IPS DF 6.9 (cell line): ENCODE measurements at places on chromosomes 4 and X.

DNA sequence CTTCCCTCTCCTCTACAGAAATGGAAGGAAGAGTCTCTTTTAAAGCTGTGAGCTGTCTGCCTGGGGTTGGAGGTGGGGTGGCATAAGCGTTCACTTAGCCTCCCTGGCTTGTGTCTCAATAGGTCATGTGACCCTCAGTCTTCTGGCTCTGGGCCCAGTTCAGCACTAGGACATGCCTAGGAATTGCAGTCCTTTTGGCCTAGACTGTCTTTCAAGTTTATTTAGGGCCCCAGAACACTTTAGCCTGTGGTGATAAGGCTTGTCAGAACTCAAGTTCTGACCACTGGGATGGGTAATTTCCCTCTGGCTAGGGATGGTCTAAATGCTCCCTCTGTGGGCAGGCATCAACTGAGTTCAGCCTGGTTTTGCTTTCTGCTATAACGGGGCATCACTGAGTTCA, 34.3 kb upstream of the ARMCX4 start:
- DNase-seq, result no peak

DNA sequence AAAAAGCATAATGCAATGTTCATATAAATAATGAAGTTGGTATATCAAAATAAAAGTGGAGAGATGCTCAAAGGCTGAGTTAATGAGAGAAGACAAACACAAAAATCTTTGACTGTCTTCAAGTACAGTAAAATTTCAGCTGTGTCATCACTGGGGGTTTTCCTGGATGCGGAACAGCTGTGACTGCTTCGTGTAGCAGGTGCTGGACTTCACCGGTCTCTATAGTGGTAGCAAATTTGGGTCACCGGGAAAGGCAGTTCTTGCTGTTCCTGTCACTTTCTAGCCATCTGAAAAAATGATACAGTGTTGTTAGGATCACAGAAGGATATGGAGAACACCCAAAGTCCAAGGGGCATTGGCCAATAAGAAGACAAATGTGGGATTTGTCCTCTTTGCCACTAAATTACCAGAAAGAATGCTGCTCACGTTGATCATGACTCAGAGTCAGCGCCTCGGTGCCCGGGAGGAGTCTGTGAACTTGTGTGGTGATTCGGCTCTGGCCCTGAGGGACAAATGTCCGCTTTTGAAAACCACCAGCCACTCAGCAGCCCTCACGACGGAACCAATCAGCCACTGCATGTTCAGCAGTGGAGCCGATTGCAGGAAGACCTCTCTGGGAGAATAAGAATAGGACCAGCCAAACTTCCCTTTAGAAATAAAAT, 230.1 kb upstream of the FAT1 start:
- no peak for DNase-seq

GRCh38 chrX:20487227-20487626, 220.5 kb upstream of the RPS6KA3 start:
- DNase-seq, result no peak

GRCh38 chrX:120697053-120697452, 67.2 kb upstream of the C1GALT1C1 start:
- DNase-seq, result no peak

- no peak for DNase-seq
These were observed 180.2 kb upstream of the EOLA2 start for GRCh38 chrX:150118476-150118875.

DNA sequence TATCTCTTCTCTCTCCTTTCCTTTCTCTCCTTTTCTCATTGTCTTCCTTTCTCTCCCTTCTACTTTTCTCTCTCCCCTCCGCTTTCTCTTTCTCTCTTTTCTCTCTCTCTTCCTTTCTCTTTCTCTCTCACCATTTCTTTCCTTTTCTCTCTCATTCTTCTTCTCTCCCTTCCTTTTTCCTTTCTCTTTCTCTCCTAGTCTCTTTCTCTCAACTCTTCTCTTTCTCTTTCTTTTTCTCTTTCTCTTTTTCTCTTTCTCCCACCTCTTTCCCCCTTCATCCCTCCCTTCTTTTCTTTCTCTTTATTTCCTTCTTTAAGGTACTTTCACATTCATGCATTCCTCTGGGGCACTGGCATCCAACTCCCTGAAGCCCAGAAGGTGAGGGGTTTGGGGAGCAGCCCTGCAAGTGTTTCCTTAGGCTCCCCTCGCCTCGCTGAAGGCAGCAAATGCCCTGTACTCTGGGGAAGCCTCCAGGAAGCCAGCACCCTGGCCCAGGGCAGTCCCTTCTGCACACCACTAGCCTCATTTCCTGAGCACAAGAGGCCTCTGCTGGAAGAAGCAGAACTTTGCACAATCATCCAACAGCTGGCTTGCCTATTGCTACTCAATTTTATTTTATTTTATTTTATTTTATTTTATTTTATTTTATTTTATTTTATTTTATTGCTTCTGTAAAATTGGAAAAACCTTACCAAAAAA, 124.2 kb downstream of the NFKB1 start:
- no peak for DNase-seq

GRCh38 chr4:107755841-107756356, 35.9 kb upstream of the PAPSS1 start:
- DNase-seq, result no peak

GRCh38 chr4:130035391-130035790, 939.4 kb downstream of the C4orf33 start:
- DNase-seq, result no peak

DNA sequence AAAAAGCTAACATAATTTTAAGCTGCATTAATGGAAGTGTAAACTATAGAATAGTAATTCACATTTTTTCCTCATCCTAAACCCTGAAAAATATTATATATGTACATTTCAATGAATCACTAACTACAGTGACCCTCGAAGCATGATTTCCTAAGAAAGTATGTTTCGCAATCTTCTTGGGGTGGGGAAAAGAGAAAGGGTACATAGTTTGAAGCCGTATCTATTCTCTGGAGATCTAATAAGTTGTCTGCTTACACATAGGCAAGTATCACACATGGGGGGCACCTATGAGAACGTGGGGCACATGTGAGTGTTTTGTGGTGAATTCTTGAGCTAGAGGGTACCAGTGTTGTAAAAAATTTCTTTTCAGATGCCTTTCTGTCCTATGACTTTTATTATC, 71.2 kb downstream of the JADE1 start:
- DNase-seq, result no peak

GRCh38 chr4:76275486-76276124, 24.1 kb downstream of the FAM47E start:
- no peak for DNase-seq

GRCh38 chrX:56499372-56499771, 64.1 kb upstream of the UBQLN2 start:
- DNase-seq, result no peak

- DNase-seq, result no peak
These were observed 79.4 kb downstream of the PJA1 start for GRCh38 chrX:69085826-69086225.

DNA sequence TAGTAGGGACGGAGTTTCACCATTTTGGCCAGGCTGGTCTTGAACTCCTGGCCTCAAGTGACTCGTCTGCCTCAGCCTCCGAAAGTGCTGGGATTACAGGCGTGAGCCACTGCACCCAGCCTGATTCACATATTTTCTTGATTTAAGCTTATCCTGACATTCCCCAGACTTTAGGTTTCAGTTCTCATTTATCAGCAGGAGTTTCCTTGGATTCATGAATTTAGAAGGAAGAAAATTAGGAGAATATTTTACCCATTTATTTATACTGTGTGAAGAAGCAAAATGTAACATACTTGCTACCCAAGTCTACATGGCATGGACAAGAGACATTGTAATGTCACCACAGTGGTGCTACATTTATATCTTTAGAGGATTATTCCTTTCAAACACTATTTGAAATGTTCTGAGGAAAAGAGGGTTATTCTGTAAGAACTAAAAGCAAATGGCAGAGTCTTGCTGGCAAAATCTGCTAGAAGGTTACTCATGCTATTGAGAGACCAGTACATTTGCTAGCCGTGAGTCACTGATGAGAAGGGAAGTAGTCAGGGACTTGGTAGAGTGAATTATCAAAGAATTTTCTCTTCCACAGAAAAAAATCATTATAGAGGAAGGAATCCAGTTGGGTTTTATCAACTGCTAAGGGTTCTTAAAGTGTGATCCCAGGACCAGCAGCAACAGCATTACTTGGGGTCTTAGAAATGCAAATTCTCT, 26.1 kb upstream of the CFAP299 start:
- no peak for DNase-seq

GRCh38 chrX:130498653-130499274, 97.0 kb downstream of the RBMX2 start:
- no peak for DNase-seq

DNA sequence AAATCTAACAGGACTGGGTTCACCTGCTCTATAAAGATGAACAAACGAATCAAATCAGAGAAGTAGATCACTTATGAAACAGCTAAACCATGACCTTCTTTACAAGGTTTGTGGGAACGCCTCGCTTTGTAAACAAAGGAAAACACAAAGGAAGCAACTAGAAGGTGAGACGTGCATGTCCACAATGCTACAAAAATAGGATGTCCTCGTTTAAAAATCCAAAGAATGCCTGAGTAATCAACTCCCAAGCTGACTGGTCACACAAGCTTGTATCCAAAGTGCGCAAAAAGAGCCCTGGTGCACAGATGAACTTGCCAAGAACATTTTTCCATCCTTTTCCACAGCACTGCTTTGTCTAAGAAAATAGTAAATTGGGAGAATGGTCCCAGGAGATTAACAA, 6.3 kb upstream of the SH3KBP1 start:
- DNase-seq, result no peak

DNA sequence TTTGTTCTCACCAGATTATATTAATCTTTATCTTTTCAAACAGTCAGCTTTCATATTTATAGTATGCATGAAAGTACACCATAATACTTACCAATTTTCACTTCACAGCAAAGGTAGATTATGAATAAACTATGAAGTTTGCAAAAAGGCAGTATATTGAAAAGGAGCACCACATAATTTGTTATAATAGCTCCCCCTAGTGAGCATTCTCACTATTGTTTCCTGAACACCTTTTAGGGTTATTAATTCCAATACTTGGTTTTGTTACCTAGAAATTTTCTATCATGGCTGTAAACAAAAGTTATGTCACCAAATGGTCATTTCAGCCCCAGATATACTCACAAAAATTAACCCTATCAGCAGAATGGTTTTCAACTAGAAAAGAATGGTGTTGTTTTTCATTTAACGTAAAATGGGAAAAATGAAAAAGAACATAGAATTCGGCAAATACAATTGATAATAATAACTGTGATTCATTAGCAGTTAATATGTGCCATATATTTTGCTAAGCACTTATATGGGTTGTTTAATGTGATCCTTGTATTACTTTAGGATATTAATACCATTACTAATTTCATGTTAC, 30.2 kb upstream of the NKX6-1 start:
- DNase-seq, result no peak

GRCh38 chr4:48780865-48781214, 761 bp upstream of the FRYL start:
- no peak for DNase-seq

GRCh38 chr4:6232836-6233785, 32.8 kb upstream of the JAKMIP1 start:
- no peak for DNase-seq

- no peak for DNase-seq
These were observed 53.8 kb upstream of the TRPC5OS start for GRCh38 chrX:111822191-111822590.

DNA sequence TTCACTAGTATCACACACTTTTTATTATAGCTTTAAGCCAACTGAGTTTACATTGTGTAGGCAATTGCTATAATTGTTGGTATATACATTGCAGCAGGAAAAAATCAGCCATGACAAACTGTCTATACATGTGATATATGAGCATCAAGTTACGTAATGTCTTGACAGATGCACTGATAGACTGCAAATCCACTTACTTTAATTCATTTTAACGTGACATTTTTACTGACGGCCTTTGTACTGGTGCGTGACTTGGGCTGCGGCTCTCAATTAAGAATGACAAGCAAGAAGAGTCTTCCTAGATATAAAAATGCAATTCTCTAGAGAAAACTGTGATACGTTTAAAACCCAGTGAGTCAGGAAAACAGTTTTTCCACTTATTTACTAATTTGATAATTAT, 143.8 kb downstream of the ACTRT1 start:
- DNase-seq, result no peak

DNA sequence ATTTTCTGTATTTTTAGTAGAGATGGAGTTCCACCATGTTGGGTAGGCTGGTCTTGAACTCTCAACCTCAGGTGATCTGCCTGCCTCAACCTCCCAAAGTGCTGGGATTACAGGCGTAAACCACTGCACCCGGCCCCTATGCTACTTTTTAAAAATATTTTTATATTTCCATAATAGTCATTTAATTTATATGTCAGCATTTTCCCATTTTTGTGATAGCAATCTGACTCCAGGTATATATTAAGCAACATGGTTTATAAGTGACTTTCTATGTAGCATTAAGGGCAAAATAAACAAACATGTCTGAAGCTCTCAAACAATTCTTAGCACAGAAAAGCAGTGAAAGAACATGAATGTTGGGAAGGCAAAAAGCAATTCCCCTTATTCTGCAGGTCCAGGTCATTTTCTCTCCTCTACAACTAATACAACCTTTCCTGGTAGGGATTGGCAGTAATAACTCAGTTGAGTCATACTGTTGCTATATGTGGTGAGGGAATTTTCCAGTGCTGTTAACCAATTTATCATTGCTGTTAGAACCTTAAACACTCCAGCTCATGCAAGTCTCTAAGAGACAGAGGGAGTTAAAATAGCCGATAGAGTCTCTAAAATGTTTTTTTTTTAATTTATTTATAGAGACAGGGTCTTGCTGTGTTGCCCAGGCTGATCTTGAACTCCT, 24.0 kb downstream of the SMIM14 start:
- no peak for DNase-seq

DNA sequence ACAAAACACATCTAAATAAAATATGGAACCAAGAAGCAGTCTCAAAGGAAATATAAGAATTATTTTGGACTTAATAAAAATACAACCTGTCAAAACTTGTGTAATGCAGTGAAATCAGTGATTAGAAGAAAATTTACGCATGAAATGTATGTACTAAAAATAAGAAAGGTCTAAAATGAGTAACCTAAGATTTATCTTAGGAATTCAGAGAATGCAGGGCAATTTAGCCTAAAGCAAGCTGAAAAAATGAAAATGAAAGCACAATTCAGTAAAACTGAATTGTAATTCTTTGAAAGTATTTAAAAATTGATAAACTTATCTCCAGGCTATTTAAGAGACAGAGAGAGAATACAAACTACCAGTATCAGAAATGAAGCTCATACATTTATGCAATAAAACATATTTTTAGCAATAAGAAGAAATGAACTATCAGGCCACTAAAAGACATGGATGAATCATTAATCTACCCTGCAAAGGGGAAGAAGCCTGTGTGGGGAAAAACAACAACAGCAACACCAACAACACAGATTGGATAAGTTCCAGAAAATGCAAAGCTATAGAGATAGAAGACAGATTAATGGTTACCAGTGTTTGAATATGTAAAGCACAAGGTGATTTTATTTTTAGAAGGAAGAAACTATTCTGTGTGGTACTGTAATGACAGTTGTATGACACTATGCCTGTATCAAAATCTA, 442.0 kb upstream of the ADGRL3 start:
- DNase-seq, result no peak

DNA sequence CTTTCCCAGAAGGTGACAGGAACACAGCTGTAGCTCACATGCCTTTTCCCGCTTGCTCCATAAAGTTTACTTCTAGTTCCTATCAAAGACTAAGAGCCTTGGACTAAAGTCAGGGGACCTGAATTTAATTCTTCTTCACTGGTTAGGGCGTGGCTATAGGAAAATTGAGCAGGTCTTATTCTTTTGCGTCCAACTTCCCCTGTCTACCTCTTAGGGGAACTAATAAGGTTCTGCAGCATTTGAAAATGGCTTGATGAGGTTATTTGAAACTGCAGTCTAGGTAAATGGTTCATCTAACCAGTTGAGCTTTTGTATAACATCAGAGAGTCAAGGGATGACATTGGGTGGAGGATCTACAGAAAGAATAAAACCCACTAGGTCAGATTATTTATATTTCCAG, 2.6 kb downstream of the ARHGAP10 start:
- DNase-seq, result no peak
